ENCODE measurements at places on chromosomes 1 and 21.

- peak; percentile 75 for DNase-seq
Measured at GRCh38 chr1:112718691-112719418, 3.7 kb upstream of the PPM1J start.

DNA sequence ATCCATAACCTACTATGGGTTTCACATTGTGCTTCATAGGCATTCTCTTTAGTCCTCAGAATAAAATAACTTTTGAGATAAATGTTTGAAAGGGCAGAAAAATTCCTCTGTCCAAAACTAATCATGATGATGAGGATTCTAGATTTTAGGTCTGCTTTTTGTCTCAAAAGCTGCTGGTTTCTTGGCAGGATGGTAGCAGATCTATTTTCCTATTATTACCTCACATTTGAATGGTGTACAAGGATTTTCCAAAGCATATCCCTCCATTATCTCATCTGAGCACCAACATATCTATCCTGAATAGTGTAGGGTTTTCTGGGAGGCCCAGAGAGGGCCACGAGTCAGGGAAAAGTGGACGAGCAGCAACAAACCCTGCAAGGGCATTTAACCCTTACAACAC lies 201.9 kb downstream of the PLPP3 start:
- no peak for DNase-seq

DNA sequence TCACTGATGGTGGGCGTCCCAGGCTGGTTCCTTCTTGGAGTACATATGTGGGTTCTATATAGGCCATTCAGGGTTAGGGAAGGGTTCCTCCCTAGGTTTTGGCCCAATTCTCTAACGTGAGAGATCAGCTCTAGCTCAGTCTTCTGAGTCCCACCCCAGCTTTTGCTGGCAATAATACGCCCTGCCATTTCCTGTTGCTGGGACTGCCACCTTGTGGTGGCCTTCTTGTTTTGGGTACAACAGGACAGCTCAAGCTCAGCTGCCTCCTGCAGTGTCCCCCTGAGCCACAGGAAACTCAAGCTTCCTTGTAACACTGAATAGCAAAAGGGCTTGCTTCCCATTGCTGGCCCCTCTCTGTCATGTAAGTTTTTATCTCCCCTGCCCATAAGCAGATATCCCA lies 77.8 kb downstream of the BACH1 start:
- DNase-seq = peak; percentile 55

- no peak for DNase-seq
Measured at GRCh38 chr1:59078070-59078800, 218.7 kb upstream of the FGGY start.

- DNase-seq = no peak
Measured at GRCh38 chr1:243293941-243294722, 38.3 kb downstream of the SDCCAG8 start.

DNA sequence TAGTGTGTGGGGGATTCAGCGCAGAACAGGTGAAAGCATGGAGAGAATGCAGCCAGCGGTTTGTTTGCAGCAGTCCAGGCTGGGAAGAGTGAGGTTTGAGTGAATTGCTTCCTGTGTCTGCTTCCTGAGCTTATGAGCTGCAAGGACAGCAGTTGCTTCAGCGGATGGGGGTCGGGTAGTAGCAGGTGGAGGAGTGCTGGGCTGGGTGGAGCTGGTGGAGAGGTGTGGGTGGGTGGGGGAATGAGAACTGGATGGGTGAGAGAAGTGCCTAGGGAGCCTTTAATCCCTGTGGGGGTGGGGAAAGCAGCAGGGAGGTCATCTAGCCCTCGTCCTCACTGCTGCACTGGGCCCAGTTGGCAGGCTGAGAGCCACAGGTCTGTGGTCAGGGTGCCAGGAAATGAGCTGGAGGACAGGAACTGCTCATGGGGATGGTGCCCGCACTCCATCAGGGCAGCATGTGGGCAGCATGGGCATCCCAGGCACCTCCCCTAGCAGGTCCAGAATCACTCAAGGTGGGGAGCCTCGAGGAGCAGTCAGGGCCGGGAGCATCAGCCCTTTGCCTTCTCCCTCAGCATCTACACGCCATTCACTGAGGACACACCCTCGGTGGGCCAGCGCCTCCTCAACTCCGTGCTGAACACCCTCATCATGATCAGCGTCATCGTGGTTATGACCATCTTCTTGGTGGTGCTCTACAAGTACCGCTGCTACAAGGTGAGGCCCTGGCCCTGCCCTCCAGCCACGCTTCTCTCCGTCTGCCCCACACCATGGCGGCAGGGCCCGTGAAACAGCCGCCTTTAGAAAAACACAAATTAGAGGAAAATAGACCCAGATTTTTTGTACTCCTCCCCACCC lies 14.8 kb downstream of the PSEN2 start:
- no peak for DNase-seq

DNA sequence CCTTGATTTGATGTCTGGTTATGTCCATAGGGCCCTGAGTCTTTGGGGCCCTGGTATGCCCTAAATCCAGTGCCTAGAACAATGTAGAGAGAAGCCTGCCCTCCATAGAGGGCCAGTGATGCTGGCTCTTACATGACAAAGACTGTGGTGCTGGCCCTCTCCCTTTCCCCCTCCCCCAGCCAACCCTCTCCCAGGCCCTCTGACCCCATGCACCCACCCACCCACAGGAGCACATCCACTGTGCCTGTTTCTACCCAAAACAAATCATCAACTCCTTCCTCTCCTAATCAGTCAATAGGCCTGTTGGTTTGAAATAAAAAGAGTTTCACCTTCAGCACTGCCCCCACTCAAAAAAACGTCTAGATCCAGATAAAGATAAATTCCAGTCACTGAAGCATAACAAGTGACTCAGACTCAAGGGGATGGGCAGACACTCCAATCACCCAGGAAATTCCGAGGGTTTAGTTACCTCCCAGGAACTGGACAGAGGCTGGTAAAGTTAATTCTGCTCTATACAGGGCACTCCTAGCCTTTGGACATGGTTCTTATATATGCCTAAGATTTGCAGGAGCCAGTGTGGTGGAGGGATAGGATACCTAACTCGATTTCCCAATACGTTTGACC lies 144.8 kb upstream of the VANGL1 start:
- DNase-seq = no peak

- no peak for DNase-seq
Measured at GRCh38 chr1:47161298-47162040, 24.2 kb downstream of the CYP4A22 start.

GRCh38 chr21:44259082-44259705 lies 2.5 kb downstream of the DNMT3L start:
- no peak for DNase-seq

GRCh38 chr1:47816325-47817071 lies 180.7 kb downstream of the TRABD2B start:
- no peak for DNase-seq

DNA sequence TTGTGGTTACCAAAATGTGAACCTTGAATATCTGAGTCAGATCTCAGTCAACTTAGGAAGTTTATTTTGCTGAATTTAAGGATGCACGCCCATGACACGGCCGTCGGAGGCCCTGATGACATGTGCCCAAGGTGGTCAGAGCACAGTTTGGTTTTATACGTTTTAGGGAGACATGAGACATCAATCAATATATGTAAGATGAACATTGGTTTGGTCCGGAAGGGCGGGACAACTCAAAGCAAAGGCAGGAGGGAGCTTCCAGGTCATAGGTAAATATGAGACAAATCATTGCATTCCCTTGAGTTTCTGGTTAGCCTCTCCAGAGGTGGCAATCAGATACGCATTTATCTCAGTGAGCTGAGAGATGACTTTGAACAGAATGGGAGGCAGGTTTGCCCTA lies 1.0 kb upstream of the PRMT2 start:
- no peak for DNase-seq

DNA sequence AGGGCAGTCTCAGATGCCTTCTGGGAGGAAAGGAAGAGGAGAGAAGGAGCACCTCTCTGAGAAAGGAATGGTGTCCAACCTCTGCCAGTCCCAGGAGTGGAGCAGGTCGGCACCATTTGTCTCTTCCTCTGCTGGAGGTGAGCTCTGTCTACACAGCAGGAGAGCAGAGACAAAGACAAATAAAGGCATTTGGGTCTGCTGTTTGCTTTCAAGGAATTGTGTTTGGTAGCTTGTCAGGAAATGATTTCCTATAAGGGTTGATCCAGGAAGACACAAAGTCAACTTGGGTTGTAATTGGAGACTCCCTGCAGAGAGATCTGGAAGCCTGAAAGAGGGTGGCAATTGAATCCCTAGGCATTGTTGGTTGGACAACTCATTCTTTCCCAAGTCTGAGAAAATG lies 34.5 kb upstream of the PLXNA2 start:
- DNase-seq = no peak

GRCh38 chr21:32102426-32102825 lies 176.4 kb downstream of the MIS18A start:
- no peak for DNase-seq

DNA sequence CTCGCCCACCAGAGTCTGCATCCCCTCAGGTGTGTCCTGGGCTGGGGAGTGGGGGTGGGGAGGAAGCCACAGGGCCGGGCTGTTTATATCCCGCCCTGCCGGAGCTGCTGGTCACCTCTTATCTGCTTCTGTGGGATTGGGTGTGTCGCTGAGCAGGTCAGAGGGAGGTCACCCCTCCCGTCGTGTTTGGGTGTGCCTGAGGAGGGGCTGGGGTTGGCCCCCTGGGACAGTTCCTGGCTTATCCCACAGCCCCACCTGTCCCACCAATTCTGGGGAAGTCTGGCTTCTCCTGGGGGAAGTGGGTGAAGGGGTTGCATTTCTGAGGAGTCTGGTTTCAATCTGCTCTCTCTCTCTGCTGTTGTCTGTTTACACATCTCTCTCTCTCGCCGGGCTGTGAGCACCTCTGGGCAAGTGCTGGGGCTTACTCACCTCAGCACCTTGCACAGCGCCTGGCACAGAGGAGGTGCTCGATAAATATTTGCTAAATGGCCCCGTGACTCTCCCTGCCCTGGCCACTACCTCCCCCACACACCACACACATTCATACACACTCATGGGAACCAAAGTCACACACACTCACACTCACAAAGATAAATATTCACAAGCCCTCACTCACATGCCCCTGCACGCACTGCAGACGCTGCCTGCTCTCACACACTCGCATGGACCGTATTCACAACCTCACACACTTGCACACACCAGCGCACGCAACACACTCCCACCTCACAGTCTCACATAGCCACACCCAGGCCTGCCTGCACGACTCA lies 8.3 kb downstream of the ELF3 start:
- no peak for DNase-seq

- no peak for DNase-seq
Measured at GRCh38 chr1:41174170-41174569, 67.9 kb downstream of the SCMH1 start.

GRCh38 chr1:209845408-209845725 lies 17.6 kb downstream of the UTP25 start:
- no peak for DNase-seq

GRCh38 chr1:5898266-5898665 lies 94.0 kb downstream of the NPHP4 start:
- DNase-seq = no peak

- DNase-seq = no peak
Measured at GRCh38 chr1:7103361-7103782, 318.1 kb downstream of the CAMTA1 start.

DNA sequence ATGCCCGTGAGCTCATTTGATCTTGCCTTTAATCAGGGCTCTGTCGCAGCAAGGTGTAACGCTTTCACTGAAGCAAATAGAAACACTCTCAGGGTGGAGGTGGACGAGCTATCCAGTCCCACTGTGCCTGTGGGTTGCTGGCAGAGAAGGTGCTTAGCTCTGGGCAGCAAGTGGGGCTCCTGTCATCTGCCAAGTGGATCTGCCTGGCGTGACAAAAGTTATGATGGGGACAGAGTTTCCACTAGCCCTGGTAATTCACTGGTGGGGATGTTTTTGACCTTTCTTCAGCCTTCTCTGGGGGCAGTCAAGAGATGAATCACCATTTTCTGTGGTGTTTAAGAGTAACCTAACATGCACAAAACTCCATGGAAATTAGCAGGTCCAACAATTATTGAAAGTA lies 71.3 kb upstream of the EDEM3 start:
- no peak for DNase-seq
